ENCODE measurements at places on chromosomes 1 and 21.
A peak's percentile ranks its signal among the peaks of the same experiment; 100 is the strongest.

DNA sequence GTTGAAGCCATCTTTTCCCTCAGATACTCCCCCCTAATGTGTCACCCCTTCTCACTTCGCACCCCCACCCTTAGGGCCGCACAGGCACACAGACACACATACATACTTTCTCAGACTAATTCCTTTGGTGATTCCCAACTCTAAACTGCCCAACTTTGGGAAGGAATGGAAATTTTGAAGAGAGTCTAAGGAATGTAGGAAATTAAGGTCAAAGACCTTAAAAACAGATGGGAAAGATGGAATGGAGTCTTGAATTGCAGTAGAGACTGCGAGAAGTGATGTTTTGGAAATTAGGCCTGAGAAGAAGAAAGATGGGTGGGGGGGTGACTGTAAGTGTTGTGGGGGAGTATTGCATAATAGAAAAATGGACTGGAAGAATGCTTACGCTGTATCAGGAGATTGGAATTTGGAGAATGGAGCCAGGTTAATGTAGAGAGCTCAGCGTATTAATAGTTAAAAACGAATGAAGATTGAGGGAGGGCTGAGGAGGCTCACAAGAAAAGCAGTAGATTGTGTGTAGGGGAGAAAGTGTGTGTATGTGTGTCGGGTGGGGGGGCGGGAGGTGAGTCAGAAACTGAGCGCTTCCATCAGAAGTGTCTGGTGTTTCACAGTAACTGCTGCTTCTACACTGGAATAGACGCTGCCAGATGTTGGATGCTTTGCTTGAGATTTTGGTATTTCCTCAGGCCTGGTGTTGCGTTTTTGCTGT, 1.7 kb downstream of the PIP5K1A start:
- DNase-seq: peak; percentile 21

GRCh38 chr1:222716393-222716792, 4.0 kb downstream of the BROX start:
- DNase-seq: no peak

DNA sequence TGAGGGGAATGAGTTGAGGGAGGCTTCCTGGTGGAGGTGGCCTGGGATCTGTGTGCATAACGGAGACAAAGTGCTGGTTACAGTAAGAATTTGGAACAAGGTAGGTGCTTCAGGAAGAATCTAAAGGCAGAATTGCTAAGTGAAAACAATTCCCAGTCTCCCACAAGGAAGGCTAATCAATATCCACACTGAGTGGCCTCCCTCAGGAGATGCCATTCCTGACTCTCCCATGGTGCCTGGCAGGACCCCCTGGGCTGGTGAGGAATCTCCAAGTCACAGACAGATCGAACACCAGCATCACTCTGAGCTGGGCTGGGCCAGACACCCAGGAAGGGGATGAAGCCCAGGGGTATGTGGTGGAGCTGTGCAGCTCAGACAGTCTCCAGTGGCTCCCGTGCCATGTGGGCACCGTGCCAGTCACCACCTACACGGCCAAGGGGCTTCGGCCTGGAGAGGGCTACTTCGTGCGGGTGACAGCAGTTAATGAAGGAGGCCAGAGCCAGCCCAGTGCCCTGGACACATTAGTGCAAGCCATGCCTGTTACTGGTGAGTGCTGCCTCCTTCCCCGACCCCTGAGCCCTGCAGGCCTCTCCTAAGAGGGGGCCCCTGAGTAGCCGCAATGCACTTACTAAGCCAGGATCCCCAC, 30.7 kb downstream of the IGFN1 start:
- DNase-seq: no peak

DNA sequence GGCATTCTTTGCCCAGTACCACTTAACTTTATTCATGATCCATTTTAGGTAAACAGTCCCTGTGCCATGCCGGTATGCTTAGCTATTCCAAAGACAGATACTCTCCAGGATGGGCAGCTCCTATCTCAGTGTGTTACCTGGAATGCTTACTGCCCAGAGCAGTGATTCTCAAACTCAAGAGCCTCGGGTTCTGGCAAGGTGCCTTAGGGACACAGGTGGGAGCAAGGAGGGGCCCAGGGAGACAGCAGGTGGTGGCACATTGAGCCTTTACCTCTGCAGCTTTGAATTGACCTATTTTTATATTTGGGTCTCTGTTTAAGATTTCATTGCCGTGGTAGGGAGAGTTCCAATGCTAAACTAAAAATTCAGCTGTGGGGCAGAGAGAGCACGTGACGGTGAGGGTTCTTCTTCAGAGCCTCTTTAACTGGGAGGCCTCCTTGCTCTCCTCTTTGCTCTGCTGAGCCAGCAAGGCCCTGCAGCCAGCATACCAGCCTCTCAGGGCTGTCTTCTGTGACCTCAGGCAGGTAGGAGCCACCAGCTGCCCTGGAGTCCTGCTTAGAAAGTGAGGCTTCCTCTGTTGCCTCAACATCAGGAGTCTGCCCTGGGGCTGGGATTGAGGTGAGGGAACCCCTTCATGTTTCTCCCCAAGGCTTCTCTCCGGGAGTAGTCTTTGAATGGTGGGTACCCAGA, 20.2 kb downstream of the PHGDH start:
- DNase-seq: no peak

DNA sequence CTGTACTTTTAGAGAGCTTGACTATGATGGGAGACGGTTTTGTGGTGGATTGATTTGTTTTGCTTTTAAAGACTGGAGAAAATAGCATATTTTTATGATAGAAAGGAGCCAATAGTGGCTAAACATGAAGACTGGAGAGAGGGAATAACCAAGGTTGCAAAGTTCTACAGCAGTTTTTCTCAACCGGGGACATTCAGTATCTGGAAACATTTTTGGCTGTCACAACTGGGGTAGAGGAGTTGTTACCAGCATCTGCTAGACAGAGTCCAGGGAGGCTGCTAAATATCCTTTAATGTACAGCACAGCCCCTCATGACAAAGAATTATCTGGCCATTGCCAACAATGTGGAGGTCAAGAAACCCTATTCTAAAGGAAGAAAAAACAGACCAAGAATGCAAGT, 38.4 kb upstream of the RAP1A start:
- no peak for DNase-seq

All from KBM-7 (cell line).